ENCODE measurements at places on chromosomes 6 and 20.

GRCh38 chr6:35194390-35194789 lies 19.4 kb upstream of the SCUBE3 start:
- no peak for DNase-seq

GRCh38 chr6:30626484-30627366 lies at the start of gene ATAT1:
Gene ATAT1, plus strand, starts transcription at chr6:30626874.
- peak; percentile 38 for DNase-seq

DNA sequence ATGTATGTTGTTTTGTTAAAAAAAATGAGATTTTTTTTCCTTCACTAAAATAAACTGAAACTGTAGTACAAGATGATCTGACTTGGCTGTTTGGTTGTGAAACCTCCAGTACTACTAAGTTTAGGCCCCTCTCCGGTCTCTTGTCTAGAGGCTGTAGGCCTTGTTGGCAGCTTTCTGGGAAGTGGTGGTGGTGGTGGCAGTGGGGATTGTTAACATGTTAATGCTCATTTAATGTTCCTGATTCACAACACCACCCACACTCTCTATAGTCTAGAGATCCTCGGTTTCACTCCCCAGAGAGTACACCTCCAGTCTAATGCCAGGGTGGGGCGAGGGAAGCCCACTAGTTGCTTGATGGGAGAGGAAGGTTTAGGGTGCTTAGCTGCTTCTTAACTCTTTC lies 24.1 kb downstream of the STK4 start:
- no peak for DNase-seq

- DNase-seq = no peak
Observed at GRCh38 chr20:13984211-13984610, 6.2 kb downstream of the SEL1L2 start.

GRCh38 chr6:90442366-90442765 lies 144.5 kb downstream of the MAP3K7 start:
- DNase-seq = no peak

- no peak for DNase-seq
Observed at GRCh38 chr6:116287689-116288282, 8.1 kb upstream of the TSPYL1 start.

- DNase-seq = no peak
Observed at GRCh38 chr6:87575423-87575822, 14.4 kb downstream of the RARS2 start.

- DNase-seq = no peak
Observed at GRCh38 chr20:9578594-9578993, 64.2 kb downstream of the LAMP5 start.

GRCh38 chr6:106125925-106126435 lies 39.8 kb downstream of the PRDM1 start:
- no peak for DNase-seq

GRCh38 chr6:112018619-112019416 lies 35.1 kb upstream of the CCN6 start:
- DNase-seq = no peak

DNA sequence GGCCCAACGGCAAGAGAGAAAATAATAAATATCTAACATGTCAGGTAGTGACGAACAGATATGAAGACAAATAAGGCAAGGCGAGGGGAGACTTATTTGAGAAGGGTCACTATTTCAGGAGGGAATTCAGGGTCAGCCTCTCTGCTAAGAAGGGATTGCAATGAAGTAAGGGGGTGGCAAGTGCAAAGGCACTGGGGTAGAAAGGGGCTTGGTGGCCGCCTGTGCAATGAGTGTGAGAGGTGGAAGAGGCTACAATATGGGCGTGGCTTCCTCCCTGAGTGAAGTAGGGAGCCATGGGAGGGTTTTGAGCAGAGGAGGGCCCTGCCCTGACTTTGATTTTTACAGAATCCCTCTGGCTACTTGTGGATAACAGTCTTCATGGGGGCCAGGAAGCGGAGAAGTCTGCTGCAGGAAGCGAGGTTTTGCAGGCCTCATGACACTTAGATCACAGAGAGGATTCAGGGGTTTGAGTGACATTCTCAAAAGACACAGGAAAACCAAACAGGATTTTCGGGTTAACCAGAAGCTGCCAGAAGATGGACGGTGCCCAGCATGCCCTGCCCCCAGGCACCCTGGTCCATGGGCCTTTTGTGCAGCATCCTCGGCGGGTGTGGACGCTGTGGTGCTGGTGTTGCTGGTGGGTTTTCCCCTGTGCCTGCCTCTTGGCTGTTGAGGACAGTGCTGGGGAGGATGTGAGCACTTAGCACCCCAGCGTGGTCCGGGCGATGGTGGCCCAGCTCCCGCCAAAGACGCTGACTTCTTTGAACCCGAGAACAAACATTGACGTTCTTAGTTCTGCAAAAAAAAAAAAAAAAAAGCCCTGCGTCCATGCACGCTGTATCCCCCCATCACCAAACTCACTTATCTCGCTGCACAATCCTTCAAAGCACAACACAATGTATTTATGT lies 124.2 kb upstream of the PTPN1 start:
- DNase-seq = no peak

GRCh38 chr6:1658212-1659005 lies 48.7 kb downstream of the FOXC1 start:
- DNase-seq = no peak

- DNase-seq = no peak
Observed at GRCh38 chr6:29726001-29726400, 2.8 kb downstream of the HLA-F start.

GRCh38 chr6:151359486-151359885 lies 31.9 kb downstream of the ZBTB2 start:
- DNase-seq = no peak

All from GOT3 (cell line).